ENCODE measurements at places on chromosomes 2 and 18.
A peak's percentile ranks its signal among the peaks of the same experiment; 100 is the strongest.

DNA sequence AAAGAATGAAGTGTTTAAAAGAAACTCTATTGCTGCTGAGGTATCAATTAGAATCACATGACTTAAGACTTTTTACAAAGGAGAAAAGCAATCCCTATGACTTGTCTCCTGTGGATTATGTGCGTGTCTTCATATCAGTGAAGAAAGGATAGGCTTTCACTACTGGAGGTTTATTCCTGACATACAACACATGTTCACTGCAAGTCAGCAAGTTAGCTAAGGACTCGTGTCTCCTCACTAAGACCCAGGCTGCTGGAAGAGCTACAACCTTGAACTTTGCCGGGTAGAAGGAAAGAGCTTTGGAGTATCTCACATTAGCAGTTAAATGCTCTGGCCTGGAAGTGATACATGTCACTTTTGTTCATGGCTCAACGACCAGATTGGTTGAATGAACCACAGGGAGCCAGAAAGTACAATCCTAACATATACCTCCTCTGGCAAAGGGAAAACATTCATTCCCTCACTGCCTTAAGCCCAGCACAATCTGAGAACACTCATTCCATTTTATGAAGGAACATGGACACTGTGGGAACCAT, 215.3 kb downstream of the RNF152 start:
- no peak for DNase-seq

- DNase-seq = no peak
Measured at GRCh38 chr2:142675398-142675797, 202.1 kb upstream of the KYNU start.

DNA sequence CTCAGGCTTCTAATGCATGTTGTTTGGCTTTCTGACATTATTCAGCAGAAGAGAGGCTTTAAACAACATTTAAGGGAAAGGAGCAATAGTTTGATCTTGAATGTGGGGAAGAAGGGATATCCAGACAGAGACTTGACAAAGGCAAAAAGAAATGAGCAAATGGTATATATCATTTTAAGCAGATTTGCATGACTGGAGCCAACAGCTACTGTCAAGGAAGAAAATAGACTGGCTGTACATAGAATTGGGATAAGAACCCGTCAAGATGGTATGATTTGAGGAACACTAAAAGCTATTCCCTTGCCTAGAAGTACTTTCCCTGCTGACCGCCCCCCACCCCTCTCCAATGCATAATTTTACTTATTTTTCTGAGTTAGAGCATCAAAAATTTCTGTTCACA, 174.5 kb downstream of the RIT2 start:
- DNase-seq = no peak

DNA sequence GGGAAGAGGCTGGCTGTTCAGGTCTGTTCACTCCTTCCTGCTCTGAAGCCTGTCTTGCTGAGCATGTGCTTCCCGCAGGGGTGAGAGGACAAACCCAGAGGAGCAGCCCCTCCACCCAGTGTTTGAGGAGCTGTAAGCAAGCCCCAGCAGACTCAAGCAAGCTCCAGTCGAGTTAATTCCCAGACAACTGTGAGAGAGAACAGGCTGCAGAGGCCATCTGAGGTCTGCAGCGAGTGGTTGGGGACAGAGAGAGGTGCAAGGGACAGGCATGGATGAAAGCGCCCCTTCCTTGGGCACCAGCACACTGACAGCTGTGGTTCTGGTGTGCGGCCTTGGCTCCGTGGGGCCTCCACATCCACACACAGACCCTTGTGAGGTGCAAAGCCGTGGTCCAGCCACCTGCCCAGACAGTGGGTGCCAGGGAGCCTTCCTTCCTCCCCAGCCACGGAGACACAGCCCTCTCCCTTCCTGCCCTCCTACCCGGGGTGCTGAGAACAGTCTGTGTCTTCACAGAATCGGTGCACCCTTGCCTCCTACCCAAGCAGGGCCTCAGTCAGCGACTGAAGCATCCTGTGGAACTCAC, 36.2 kb downstream of the MAL start:
- no peak for DNase-seq

- no peak for DNase-seq
Measured at GRCh38 chr2:47631792-47632398, 151.1 kb upstream of the MSH6 start.

GRCh38 chr2:191539068-191539467, 138.9 kb upstream of the NABP1 start:
- no peak for DNase-seq

GRCh38 chr2:219509780-219510511, 4.3 kb upstream of the ASIC4 start:
- DNase-seq = peak; percentile 23

- DNase-seq = no peak
Measured at GRCh38 chr18:7878265-7879211, 311.4 kb downstream of the PTPRM start.

DNA sequence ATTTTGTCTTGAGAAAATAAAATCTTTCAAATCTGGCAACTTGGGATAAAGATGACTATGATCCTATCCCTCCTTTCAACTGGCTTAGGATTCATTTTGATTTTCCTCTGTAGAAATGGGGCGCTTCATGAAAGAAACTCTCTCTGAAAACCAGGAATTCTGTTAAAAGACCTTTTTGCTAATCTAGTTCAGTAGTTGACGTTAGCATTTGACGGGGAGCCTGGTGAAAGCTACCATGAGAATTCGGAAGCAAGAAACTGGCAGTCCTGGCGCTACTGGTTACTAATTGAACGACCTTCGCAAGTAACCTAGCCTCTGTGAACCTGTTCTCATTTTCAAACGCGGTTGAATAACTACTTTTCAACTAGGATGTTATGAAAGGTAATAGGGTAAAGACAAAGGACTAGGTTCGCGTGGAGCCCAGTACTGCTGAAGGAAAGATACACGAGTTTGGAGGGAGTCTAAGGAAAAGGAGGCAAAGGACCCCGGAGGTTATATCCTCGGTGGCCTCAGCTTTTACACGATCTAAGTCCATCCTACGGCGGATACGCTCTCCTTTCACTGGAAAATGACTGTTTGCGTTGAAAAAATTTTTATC, 604 bp upstream of the STK11IP start:
- DNase-seq = no peak

DNA sequence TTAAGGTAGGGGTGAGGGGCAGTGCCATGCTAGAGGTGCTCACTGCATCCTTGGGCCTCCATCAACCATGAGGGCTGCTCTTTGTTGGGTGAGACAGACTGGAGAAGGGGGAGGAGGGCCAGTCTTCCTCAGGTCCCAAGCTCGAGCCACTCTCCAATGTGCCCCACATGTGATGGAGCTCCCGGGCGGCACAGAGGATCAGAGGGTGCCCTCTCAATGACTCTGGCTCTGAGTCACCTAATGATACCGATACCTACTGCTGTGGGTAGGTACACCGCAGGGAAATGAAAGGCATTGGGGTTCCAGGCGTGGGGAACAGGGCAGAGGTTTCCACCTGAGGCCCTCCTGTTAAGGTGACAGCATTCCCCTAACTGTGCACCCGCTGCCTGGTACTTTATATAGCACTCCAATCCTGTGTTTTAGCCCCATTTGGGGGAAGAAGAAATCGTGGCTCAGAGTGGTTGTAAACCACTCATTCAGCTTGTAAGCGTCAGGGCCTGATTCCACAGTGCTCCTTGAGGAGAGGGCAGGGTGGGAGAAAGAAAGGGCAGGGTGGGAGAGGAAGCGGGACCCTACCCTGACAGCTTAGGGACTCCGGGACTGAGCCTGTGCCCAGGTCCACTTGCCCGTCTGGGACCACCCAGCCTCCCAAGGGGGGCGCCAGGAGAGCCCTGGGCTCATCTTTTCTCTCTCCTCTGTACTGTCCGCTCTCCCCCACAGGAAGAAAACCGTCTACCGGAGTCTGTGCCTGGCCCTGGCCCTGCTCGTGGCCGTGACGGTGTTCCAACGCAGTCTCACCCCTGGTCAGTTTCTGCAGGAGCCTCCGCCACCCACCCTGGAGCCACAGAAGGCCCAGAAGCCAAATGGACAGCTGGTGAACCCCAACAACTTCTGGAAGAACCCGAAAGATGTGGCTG, 1.8 kb downstream of the B3GNT7 start:
- no peak for DNase-seq

- DNase-seq = no peak
Measured at GRCh38 chr2:86500325-86501083, 59.3 kb downstream of the KDM3A start.

DNA sequence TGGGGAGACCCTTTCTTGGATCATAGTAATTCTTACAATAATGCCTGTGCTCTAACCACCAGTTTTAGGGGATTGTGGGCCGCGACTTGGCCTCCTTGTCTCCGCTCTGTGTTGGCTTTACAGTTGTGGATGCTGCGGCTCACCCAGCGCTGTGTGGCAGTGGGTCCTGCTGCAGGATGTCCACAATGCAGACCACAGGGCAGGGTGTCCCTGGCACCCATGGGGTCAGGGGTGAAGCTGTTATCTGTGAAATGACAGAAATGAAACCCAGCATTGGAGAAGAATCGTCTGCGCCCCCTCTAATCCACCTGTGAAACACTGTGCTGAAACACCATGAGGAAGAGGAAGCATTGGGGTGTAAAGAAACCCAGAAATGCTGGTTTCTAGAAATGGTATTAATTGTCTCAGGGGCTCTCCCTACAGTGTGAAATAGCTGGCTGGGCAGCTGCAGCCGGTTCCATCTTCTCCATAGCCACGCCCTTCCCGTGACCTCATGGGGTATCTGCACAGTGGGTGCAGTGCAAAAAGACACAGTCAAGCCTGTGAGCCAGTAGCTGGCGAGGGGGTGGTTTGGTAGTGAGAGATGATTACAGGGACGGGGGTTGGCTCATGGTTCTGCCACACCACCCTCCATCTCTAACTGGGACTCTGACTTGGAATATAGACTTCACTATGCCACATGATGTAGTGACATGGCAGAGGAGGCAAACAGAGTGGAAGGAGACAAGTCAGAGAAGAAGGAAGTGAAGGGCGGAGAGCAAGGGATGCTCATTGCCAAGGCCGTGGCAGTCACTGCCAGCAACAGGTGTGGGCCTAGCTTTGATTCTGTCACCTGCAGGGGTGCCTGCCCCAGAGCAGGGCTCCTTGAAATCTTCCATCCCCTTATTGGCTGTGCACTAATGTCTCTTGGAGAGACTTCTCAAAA, 16.2 kb downstream of the INPP4A start:
- DNase-seq = no peak

GRCh38 chr18:7657050-7657449, 89.9 kb downstream of the PTPRM start:
- DNase-seq = no peak

GRCh38 chr2:20649576-20649975, 1.3 kb downstream of the HS1BP3 start:
- no peak for DNase-seq

DNA sequence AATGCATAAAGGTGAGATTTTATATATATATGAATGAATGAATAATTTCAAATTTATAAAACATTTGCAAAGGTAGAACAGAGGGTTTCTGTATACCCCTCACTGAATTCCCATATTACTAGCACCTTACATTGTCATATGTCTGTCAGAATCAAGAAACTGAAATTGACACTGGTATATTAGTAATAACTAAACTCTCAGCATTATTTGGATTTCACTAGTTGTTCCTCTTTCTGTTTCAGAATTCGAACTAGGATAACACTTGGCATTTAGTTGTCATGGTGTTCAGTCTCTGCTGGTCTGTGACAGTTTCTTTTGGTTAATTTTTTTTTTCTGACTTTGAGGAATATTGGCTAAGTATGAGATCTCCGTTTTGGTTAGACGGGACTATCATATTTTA, 275.9 kb downstream of the DCC start:
- DNase-seq = no peak

GRCh38 chr2:172239944-172240590, 137.4 kb upstream of the DLX2 start:
- DNase-seq = no peak

DNA sequence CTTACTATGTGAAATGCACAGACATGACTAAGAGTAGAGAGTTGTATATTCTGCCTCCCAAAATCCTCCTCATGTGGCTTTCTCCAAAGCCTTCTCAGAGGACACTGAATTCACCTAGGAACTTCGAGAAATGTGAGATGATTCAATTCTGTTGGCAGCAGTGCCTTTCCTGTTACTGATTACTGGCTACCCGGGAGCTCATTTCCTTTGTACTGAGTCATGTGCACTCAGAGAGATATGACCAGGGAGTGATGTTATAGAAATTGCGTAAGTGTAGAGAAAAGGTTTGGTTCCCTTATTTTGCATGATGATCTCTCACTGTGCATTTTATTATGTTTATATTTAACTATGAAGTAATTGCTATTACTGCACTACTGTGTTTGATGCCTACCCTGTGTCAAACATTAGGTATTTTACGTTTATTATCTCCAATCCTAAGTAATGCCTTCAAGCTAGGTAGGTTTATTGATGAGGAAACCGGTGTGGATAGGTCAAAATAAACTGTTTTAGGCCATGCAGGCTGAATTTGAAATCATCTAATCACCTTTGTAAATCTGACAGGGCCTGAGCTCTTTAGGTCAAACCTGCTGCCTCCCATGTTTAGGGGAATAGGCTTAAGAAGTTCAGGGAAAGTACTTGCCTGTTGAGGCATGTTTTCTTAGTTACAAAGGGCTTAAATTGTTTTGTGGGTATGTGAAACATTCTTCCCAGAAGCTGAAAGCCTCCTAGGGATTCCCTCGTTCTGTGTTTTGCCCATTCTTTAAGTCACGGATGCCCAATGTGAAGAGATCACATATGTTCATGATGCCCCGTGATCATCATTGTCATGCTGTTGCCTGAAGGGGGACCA, 86.8 kb downstream of the FMNL2 start:
- peak; percentile 54 for DNase-seq

DNA sequence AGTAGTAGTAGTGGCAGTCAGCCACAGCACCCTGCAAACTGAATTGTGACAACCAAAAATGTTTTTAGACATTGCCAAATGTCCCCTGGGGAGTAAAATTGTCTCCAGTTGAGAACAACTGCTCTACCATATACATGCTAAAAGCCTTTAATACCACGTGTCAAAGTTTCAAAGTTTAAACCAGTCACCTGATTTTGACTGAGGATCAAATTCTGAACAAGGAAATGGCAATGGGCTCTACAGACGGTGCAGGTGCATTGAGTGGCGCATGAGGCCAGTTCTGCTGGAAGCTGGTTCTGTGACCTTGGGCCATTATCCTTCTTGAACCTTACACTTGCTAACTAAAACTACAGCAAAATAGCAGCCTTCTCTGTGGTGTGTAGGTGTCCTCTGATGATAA, 85.0 kb downstream of the LIPG start:
- no peak for DNase-seq

- DNase-seq = no peak
Measured at GRCh38 chr2:43184339-43184895, 42.0 kb downstream of the ZFP36L2 start.

DNA sequence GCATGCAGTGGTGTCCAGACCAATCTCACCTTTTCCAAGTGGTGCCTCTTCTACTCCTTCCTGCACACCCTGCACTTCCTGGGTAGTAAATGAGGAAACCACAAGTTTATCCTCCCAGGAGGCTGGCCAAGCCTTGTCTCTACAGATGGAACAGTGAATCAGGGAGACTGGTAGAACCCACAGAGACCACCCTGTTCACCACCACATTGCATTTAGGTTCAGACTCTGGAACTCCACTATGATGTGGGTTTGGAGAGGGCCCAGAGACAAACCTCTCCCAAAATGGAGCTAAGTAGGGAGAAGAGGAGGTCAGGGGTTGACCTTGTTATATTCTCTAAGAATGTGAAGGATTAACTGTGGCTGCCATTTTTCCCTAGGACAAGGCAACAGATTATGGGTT, 102.8 kb upstream of the FZD7 start:
- no peak for DNase-seq
